Right ventricle myocardium inferior (tissue), 1 donor: ENCODE measurements at places on chromosomes 2 and 18.
A peak's percentile ranks its signal among the peaks of the same experiment; 100 is the strongest.

DNA sequence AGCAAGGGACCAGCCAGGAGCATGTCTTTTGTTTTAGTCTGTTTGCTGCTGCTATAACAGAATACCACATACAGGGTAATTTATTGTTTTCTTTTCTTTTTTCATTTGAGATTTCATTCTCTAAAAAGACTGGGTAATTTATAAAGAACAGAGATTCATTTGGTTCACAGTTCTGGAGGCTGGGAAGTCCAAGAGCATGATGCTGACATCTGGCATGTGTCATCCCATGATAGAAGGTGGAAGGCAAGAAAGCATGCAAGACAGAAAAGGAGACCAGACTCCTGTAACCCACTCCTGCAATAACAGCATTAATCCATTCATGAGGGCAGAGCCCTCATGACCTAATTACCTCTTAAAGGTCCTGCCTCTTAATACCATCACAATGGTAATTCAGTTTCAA lies 14.8 kb downstream of the SGO2 start:
- DNase-seq, result no peak

GRCh38 chr2:37852585-37853014 lies 72.5 kb upstream of the RMDN2 start:
- DNase-seq, result no peak

DNA sequence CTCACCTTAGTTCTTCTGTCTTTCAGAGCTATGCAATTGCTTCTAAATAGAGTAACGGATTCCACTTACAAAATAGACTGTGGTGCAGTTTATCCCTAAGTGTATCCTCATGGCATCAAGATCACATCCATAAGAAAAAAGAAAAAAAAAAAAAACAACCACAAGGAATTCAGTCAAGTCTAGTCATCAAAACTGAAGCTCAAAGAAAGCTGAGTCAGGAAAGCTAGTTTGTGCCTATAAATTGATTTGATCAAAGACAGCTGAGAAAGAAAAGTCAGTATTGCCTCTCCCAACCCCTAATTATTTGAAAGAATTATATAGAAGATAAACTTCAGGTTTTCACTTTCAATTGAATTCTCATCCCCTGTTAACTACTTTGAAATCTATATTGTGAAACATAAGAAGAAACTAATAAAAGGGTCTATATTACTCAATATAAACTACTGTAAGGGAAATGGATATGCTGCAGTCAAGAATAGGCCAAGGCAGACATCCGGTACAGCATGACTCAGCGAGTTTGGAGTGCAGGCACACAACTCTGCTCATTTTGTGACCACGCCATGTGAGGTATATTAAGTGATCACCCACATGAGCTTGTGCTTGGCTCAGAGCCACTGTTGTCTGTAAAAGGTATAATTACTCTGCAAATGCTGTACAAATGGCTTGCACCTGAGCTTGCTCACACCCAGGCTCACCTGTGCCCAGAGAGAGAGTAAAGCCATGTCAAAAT lies 568.1 kb upstream of the CRIM1 start:
- DNase-seq, result no peak

DNA sequence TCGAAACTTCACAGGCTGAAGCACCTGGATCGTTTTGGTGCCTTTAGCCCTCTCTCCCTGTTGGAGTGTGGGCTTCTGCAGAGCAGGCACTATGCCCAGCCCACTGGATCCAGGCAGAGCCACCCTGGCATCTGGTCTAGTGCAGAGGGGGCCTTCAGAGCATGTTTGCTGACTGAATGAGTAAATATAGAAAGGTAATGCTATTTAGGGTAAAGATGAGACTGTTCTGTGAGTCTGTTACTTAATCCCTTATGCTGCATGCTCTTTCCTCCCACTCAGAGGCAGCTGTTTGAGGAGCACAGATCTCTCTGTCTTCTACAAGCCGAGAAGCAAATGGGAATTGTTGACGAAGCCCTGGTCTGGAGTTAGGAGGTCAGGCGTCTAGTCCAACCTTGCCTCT lies 130.2 kb downstream of the RGPD3 start:
- no peak for DNase-seq

- no peak for DNase-seq
These were observed 113.7 kb upstream of the SRD5A2 start for GRCh38 chr2:31694444-31694843.

DNA sequence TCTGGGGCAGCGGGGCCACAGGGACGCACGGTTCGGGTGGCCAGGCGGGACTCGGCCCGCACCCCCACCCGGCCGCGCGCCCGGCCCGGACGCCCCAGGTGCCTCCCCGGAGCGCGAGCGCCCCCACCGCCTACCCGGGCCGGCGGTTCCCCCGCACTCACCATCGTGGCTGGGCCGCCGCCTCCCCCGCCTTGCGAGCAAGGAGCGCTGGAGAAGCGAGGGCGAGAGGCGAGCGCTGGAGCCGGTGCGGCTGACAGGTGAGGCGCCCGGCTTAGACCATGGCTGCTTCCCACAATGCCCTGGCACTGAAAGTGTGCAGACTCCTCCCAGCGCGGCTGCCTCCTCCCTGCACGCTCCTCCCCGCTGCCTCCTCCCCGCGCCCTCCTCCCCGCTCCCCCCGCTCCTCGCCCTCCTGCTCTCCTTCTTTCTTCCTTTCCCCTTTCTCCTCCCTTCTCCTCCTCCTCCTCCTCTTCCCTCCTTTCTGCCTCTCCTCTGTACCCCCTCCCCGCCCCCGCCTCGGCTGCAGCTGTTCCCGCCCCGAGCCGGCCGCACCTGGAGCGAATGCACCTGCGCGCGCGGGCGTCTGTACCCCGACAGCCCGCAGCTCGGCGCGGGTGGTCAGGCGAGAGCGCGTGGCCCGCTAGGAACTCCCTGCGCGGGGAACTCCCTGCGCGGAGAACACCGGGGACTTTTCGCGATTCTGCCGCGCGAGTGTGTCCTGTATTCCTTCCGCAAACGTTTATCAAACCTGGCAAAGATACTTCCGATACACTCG lies at the start of gene AP1S3:
TSS of gene AP1S3 (minus strand) at position 296 of the 775 bp plus-strand sequence. CDS start at position 164, 132 bp downstream.
- DNase-seq, result peak; percentile 79

DNA sequence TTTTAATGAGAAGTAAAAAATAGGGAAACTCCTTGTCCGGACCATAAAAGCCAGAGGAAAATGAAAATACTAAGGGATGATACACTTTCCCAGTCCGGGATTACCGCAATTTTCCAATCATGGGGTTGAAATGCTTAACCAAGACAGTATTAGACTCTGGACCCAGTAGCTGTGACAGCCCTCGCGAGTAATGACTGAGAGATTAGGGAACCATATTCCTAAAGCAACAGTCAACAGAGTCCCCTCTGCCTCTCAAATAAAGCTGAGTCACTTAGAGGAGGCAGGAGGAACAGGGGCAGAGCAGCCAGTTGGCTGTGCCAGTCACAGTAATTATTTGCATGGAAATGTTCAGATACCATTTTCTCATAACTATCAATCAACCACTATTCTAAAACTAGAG lies 34.8 kb downstream of the GPATCH11 start:
- no peak for DNase-seq

DNA sequence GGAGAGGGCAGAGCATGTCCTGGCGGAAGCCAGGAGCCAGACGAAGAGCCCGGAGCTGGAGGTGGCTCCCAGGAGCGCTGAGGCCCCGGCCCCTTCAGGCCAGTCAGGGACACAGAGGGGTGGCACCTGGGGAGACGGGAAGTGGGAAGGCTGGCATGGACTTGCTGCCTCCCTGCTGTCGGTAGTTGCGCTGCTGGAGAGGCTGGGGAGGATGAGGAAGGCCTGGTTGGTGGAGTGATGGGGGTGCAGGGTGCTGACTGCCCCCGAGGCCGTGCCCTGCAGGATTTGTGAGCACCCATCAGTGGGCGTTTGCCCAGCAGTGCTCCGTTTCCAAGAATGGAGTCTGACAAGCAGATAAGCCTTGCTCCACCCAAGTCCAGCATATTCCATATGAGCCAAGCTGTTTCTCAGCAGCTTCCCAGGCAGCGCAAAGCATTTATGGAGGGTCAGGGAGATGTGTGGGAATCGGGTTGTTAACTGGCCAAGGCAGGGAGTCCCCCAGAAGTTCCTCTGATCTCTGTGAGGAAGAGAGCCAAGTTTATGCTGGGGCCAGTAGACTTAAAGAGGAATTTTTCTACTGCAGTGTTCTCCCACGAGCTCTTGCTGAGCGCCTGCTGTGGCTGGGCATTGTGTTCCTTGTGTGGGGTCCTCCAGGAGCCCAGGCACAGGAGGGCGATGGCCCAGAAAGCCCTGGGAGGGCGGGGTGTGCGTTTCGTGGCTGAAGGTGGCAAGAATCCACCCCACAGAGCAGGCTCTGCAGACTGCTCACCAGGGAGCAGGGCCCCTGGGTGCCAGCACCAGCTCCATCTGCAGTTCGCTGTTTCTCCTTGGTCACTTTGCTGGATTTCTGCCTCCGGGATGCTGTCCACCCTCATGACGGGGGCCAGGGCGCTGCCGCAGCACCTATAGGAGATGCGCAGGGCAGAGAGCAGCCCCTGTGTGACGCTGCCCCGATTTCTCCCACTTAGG lies 250.2 kb downstream of the ALPK2 start:
- no peak for DNase-seq

DNA sequence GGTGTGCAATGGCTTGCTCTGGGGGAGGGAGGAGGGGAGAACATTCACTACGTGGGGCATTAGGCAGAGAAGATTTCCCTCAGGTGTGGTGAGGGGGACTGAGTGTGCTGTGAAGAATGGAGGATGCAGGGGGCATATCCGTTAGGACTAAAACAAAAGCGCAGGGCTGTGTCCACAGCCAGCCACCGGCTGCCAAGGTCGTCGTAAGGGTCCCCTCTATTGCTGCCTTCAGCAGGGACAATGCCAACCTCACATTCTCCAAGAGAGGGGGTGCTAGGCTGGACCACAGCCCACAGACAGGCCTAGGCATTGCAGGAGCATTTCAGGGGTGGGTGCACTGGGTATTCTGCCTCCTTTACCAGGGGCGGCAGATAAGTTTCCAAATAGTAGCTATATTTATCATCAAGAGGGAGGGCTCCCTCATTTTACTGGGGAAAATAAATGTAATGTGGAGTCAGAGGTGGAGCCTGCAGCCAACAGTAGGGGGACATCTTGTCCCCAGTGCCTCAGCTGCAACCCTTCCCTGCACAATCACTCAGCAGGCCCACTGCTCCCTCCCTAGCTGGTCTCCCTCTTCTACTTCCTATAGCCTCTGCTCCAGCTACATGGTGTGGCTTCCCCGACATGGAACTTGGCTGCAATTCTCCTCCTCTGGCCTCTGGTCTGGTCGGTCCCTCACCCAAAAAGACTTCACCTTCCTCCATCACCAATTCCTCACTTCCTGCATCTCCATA lies 74.9 kb upstream of the OTOF start:
- peak; percentile 6 for DNase-seq

- DNase-seq, result no peak
These were observed 180.1 kb upstream of the APCDD1 start for GRCh38 chr18:10274301-10274700.

- DNase-seq, result no peak
These were observed 118.0 kb upstream of the UGP2 start for GRCh38 chr2:63723709-63724108.

- no peak for DNase-seq
These were observed 117.6 kb downstream of the LTBP1 start for GRCh38 chr2:33064349-33064801.

DNA sequence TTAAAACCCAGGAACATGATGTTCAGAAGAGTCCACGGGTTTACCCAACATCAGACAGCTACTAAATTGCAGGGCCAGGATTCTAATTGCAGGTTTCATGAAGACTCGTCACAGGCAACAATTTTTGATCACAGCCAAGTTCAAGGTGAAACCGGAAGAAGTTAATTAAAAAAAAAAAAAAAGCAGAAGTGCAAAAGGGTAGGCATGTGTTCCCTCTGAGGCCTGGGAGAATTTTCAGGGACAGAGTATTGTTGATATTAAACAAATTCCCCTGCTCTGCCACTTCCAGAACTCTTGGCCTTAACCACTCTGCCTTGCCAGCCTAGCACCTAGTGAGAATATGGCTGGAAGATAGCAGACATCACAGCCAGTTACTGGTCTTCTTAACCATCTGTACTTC lies 99.4 kb upstream of the TRIB2 start:
- no peak for DNase-seq

DNA sequence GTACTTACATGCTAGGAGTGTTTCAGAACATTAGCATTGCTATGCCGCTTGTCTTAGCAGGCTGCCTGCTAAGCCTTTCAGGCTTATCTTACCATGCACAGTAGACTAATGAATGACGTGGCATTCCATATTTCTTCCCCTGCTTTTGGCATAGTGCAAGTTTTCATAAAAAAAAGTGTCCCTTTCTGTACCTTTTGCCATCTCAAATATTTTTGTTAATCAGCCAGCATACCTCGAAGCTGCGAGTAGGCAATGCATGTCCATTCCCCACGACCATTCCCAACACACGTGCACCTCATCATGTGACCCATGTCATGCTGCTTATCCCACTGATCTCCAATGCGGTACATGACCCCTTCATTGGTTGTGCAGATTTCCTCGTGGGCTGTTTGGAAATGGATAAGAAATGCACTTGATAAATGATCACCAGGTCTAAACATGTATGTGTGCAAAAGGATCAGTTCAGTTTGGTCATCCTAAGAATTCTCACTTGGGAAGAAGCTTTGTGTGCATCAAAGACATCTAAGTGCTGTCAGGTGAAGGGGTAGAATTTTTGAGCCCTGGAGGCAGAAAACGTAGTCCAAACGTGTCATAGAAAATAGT lies 13.9 kb downstream of the FN1 start:
- no peak for DNase-seq

DNA sequence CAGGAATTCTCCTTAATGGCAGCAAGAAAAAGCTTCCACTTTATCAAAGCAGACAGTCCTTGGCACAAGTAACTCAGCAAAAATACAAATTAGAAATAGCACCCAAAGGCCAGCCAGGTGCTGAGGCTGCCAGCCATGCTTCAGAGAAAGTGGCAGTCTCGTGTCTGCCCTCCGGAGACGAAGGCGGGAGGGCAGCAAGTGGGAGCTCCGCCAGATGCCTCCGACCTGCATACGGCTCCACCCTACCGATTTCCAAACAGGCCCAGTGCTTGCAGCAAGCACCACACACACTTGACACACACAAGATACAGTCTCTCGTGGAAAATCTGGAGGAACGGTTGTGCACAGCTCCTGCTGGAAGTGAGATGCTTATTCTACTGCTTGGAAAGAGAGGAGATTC lies 134.9 kb upstream of the REV1 start:
- DNase-seq, result no peak

DNA sequence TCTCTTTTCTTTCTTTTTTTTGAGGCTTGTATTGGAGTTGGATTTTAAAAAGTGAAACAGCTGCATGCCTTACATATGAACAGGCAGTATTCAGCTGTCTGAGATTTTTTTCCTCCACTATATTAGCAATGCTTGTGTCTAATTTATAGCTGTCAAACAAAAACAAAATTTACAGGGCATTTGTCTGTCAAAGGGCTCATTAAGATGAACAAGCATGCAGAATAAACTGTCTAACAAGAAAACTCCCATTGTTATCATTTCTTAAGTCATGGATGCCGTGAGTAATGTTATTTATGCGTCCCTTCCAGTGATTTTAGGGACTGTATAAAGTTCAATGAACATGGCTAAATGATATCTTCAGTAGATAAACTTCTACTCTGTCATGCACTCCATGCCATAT lies 674.7 kb downstream of the PLCL1 start:
- DNase-seq, result no peak

- DNase-seq, result no peak
These were observed 542.3 kb upstream of the VWC2L start for GRCh38 chr2:213868526-213868925.

- no peak for DNase-seq
These were observed 275.9 kb downstream of the RBM43 start for GRCh38 chr2:150985741-150986140.
